ENCODE measurements at places on chromosomes 6 and 20. TPM values are rescaled to one million over a fixed set of nuclear protein-coding genes. Genes with fewer than 3 reads are reported as not detected.

KHDC1L gene
- not detected for total RNA-seq

PRSS35 gene
- not detected for total RNA-seq

DNA sequence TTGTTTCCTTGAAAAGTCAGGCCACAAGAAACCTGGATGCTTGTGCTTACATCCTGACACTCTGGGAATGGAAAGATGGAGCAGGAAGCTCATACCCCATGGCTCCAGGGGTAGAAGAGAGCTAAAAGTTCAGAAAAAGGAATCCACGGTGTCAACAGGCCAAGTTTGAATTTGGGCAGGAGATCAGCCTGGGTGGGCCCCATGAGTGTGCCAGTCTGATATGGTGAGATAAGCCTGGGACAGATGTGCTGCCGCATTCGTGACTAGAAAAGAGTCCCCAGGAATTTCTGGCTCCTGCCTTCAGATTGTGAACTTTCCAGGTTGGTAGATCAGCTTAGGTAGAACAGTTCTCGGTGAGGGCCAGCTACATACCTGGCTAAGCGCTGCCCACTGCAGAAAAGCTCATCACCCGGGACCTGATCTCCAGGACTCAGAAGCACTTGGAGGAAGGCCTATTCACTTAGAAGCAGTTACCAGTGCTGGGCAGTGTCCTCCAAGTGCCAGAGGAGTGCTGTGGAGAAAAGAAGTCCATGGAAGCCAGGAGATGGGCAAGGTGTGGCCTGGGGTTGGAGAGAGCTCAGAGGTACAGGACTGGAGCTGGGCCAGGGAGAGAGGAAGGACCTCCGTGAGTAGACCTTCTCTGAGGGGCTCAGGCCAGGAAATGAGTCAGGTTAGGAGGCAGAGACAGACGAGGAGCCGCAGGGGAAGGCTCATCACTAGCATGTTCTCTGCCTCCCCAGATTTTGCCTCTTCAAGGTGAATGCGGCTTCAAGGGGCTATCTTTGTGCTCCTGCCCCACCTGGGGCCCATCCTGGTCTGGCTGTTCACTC lies at the start of gene TSPO2:
Gene TSPO2, plus strand, starts transcription at position 242 of the 830 bp plus-strand sequence. Its CDS starts 519 bp downstream, at position 761.
- H3K4me1 ChIP-seq, result peaks cover 12% of the 10 kb centered on the region
- no peak for DNase-seq
- no peaks in the 10 kb centered on the region for H3K36me3 ChIP-seq

GRCh38 chr6:116443105-116443504 lies 18.1 kb upstream of the CALHM6 start:
- H3K4me3 ChIP-seq, result no peak overlapping the region
- H3K36me3 ChIP-seq, result no peaks in the 10 kb centered on the region
- H3K4me1 ChIP-seq, result peaks cover 25% of the 10 kb centered on the region

DNA sequence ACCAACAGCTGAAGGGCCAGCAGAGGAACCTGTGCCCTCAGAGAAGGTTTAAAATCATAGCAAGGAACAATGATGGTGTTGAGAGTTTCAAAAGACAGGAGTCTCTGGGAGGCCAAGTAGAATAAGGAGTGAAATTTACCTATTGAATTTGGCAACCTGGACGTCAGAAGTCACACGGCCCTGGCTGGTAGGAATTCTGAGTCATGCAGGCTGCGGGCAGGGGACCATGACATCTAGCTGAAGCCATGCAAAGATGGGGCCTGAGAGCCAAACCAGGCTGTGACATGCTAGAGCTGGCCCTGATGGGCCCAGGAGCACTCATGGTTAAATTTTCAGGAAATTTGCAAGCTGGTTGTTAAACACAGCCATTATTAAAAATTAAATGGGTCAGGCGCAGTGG lies 64.0 kb upstream of the SNX9 start:
- no peak overlapping the region for H3K27ac ChIP-seq
- H3K4me3 ChIP-seq, result no peak overlapping the region
- DNase-seq, result no peak
- no peaks in the 10 kb centered on the region for H3K36me3 ChIP-seq

LY6G6C gene
- 1.2 TPM for total RNA-seq

- H3K4me1 ChIP-seq, result peaks cover 19% of the 10 kb centered on the region
- H3K4me3 ChIP-seq, result no peak overlapping the region
- H3K36me3 ChIP-seq, result no peaks in the 10 kb centered on the region
These were observed 13.7 kb downstream of the ACSS1 start for GRCh38 chr20:25044261-25044560.

DNA sequence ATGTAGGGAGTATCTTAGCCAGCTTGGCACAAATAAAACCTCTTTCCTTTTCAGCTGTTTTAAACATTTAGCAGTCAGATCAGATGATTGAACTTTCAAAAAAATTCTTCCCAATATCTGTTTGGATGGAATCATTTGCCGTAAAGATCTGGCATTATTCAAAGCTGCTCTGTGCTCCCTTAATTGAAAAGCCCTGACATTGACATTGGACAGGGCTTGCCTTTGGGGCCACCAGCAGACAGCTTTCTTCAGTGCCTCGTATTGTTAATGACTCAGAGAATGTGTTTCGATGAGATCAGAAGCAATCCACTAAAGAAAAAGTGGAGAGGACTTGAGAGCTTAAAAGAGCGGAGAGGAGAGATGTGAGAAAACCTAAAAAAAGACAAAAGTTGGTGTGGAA lies 343.5 kb downstream of the NRN1 start:
- H3K36me3 ChIP-seq, result no peaks in the 10 kb centered on the region
- no peak overlapping the region for H3K27ac ChIP-seq
- H3K27me3 ChIP-seq, result no peaks in the 10 kb centered on the region
- no peaks in the 10 kb centered on the region for H3K4me1 ChIP-seq

FAXC gene
- 3.3 TPM for total RNA-seq

OR2H1 gene
- total RNA-seq, result not detected

KHDRBS2 gene
- not detected for total RNA-seq

- H3K27me3 ChIP-seq, result no peaks in the 10 kb centered on the region
- no peak for DNase-seq
- no peak overlapping the region for H3K27ac ChIP-seq
These were observed 243.5 kb downstream of the BTBD9 start for GRCh38 chr6:38396209-38396608.

GRCh38 chr6:136547336-136547735 lies 2.9 kb downstream of the MAP7 start:
- no peaks in the 10 kb centered on the region for H3K36me3 ChIP-seq
- no peak overlapping the region for H3K4me3 ChIP-seq
- DNase-seq, result no peak
- H3K27me3 ChIP-seq, result no peaks in the 10 kb centered on the region
- H3K4me1 ChIP-seq, result peaks cover 26% of the 10 kb centered on the region

- no peak for DNase-seq
- H3K4me3 ChIP-seq, result no peak overlapping the region
- H3K4me1 ChIP-seq, result peaks cover 14% of the 10 kb centered on the region
- peaks cover 15% of the 10 kb centered on the region for H3K27me3 ChIP-seq
These were observed 6.6 kb upstream of the SOX18 start for GRCh38 chr20:64055893-64056638.

GRCh38 chr6:139271056-139271455 lies 20.7 kb downstream of the TXLNB start:
- H3K4me3 ChIP-seq, result no peak overlapping the region
- H3K27me3 ChIP-seq, result no peaks in the 10 kb centered on the region
- no peak for DNase-seq
- no peak overlapping the region for H3K27ac ChIP-seq

DNA sequence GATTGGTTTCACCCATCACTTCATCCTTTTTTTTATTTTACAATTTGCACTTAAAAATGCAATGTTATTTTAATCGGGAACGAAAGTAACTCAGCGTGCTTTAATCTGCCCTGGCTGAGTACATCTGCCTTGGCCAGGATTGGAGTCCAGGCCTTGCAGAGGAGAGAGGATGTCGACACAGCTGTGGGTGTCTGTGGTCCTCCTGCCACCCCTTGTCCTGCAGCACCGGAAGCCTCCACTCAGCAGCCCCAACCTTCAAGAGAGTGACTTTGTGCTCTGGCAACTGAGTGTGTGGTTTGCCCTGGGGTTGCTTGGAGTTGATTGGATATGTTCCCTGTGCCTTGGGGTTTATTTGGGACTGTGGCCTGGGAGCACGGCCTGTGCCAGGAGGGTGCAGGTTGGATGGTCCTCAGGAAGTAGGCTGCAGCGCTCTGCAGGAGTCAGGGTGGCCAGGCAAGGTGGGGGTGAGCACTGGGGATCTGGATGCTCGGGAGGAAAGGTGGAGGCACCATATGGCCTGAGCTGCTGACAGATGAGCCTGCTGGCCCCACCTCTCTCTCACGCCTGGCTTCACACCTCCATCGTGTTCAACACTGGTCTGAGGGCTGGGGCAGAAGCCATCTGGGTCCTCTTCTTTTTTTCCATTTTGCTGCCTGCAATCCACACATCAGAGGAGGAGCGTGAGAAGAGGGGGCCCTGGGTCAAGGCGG lies 4.3 kb downstream of the MYT1 start:
- DNase-seq, result no peak
- H3K36me3 ChIP-seq, result no peaks in the 10 kb centered on the region
- no peak overlapping the region for H3K4me3 ChIP-seq
- H3K27me3 ChIP-seq, result peaks cover 97% of the 10 kb centered on the region
- no peaks in the 10 kb centered on the region for H3K4me1 ChIP-seq

C6orf132 gene
- total RNA-seq, result 53.9 TPM

GRCh38 chr20:31604567-31605030 lies 490 bp upstream of the ID1 start:
- H3K27ac ChIP-seq, result peak overlapping the region; percentile 96
- peaks cover 47% of the 10 kb centered on the region for H3K4me1 ChIP-seq
- DNase-seq, result no peak

GRCh38 chr6:19755181-19755580 lies 82.0 kb upstream of the ID4 start:
- H3K27ac ChIP-seq, result no peak overlapping the region
- H3K27me3 ChIP-seq, result no peaks in the 10 kb centered on the region
- no peak for DNase-seq
- no peaks in the 10 kb centered on the region for H3K36me3 ChIP-seq
- H3K4me3 ChIP-seq, result no peak overlapping the region
- peaks cover 11% of the 10 kb centered on the region for H3K4me1 ChIP-seq

DNA sequence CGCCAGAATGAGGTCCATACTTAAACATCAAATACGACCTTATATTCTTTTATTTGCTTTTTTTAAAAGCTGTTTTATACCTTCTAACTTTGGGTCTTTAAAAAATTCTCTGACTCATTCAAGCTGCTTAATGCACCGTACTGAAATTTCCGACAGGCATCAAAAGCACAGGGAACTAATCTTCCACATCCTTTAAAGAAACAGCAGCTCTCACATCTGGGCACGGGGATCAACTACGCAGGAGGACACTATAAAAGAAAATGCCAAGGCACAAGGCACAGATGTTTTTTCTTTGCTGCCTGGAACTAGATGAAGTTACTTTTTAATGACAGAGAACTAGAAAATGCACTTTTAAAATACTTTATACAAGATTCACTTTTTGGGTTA lies 112.4 kb upstream of the ARG1 start:
- no peaks in the 10 kb centered on the region for H3K4me1 ChIP-seq
- H3K36me3 ChIP-seq, result no peaks in the 10 kb centered on the region
- DNase-seq, result no peak
- H3K27me3 ChIP-seq, result no peaks in the 10 kb centered on the region
- no peak overlapping the region for H3K4me3 ChIP-seq

- no peaks in the 10 kb centered on the region for H3K36me3 ChIP-seq
- H3K27me3 ChIP-seq, result no peaks in the 10 kb centered on the region
- no peak overlapping the region for H3K27ac ChIP-seq
- H3K4me3 ChIP-seq, result no peak overlapping the region
- no peak for DNase-seq
These were observed 586.6 kb upstream of the BTBD3 start for GRCh38 chr20:11331096-11331495.

GRCh38 chr6:30331981-30332380 lies 5.3 kb downstream of the TRIM39 start:
- no peak for DNase-seq
- H3K4me3 ChIP-seq, result no peak overlapping the region
- H3K36me3 ChIP-seq, result peaks cover 12% of the 10 kb centered on the region
- H3K27ac ChIP-seq, result no peak overlapping the region
- H3K4me1 ChIP-seq, result peaks cover 6% of the 10 kb centered on the region
- no peaks in the 10 kb centered on the region for H3K27me3 ChIP-seq

DNA sequence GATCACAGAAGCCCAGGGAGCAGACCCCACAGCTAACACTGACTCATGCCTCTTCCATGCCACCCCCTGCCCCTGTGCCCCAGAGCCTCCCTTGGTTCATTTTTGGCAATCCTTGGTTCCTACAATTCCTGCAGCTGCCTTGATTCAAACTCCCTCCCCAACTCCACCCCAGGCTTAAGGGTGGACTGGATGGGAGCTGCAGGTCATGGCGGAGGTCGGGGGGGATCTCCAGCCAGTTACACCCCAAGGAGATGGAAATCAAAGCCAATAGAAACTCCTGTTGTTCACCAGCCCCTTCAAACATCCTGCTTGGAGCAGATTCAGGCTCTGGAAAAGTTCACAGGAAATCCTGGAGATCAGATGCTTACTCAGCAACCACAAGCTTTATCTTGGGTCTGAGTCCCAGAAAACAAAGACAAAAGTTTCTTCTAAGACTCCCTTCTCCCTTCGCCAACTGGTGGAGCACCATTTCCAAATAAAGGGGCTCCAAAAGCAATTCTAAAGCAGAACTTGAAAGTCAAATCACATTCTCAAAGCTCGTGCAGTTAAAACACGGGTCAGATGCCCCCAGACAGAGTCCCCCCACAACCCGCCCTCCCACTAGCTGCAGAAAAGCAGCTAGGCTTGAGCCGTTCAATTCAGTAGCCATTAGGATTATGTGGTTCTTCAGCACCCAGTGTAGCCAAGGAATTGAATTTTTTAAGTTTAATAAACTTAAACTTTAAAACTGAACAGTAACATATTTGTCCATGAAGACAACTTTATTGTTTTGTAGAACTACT lies 149.5 kb downstream of the ANKRD60 start:
- H3K4me1 ChIP-seq, result peaks cover 16% of the 10 kb centered on the region
- H3K4me3 ChIP-seq, result no peak overlapping the region
- no peaks in the 10 kb centered on the region for H3K36me3 ChIP-seq

DNA sequence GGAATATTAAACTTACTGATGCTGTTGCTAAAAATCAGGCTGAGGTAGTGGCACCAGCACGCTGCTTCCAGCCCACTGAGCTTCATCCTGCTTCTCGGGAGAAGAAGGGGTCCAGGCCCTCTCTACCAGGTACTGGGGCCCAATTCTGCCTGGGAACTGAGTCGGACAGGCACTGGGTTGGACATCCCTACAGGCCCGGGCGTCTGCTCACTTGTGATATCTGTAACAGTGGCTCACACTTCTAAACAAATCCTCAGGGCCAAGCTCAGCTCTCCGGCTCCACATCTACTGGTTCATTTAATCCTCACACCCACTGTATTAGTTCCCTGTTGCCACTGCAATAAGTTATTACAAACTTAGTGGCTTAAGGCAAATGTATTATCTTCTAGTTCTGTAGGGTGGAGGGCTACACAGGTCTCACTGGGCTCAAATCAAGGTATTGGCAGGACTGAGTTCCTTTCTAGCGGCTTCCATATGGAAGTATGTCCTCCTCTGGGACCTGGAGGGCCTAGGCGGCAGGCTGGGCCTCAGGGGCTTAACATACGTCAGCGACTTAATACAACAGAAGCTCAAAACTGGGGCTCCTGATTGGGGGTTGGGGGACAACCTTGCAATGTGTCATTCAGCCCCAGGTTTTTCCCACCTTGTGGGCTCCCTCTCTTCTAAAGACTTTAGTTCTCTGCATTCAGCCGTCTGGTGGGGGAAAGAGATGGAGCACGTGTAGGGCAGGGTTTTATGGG lies 1.6 kb upstream of the KCNK15 start:
- peaks cover 22% of the 10 kb centered on the region for H3K4me1 ChIP-seq
- DNase-seq, result no peak
- H3K4me3 ChIP-seq, result no peak overlapping the region
- peaks cover 45% of the 10 kb centered on the region for H3K27me3 ChIP-seq

PRDM13 gene
- not detected for total RNA-seq

CST4 gene
- 0.78 TPM for total RNA-seq

BTNL2 gene
- not detected for total RNA-seq

GRCh38 chr20:42886801-42887200 lies 302.9 kb downstream of the PTPRT start:
- H3K27me3 ChIP-seq, result no peaks in the 10 kb centered on the region
- no peaks in the 10 kb centered on the region for H3K36me3 ChIP-seq
- no peak for DNase-seq
- no peak overlapping the region for H3K4me3 ChIP-seq

TREML1 gene
- total RNA-seq, result not detected

MLIP gene
- 1.0 TPM for total RNA-seq
